Renal pelvis (tissue), 12 donors: ENCODE measurements at places on chromosomes 2 and 18. TPM values are rescaled to one million over a fixed set of nuclear protein-coding genes. Genes with fewer than 3 reads are reported as not detected.

The ASAP2 gene
- polyA plus RNA-seq, result 57.3 TPM

- DNase-seq, result peak; percentile 91
Measured at GRCh38 chr2:218301176-218301819, 9.0 kb upstream of the TMBIM1 start.

- no peak for DNase-seq
Measured at GRCh38 chr2:3257826-3258225, 119.8 kb downstream of the EIPR1 start.

DNA sequence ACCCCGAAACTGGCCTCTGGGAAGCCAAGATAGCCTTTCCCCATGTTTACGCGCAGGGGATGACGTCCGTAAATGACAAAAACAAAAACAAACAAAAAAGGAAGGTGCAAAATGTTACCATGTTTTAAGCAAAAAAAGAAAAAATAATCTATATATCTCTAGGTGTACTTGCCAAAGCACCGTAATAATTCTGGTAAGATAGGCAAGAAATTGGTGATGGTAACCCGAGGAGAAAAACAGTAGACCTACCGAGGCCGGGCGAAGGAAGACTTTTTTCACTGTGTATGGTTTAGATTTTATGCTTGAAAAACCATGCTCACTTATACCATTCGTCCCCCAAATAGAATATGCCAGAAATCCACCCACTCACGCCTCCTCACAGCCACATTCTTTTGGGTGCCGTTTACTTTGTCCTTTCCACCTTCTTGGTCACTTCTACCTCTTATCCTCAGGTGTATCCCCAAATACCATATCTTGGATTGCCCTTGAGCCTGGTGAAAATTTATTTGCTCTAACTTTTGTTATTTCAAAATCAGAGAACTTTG is 8.0 kb downstream of the GATA6 start:
- DNase-seq, result no peak

DNA sequence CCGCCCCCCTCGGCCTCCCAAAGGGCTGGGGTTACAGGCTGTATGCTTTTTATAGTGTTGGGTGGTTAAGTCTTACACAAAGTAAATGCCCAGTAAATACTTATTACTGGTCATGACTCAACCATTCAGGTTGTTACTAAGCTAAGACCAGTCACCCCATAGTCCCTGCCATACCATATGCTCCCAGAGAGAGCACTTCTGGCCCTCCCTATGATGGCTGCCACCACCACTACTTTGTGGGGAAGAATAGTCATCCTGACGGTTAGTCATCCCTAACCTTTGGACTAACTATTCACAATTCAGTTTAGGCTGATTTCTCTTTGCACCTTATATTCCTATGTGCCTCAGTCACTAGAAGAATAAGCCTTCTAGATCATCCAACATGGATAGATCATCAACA is 42.0 kb upstream of the MSH2 start:
- no peak for DNase-seq

The CABYR gene
- polyA plus RNA-seq, result 10.5 TPM

The LTBP1 gene
- polyA plus RNA-seq, result 69.0 TPM

The XRCC5 gene
- 316 TPM for polyA plus RNA-seq

DNA sequence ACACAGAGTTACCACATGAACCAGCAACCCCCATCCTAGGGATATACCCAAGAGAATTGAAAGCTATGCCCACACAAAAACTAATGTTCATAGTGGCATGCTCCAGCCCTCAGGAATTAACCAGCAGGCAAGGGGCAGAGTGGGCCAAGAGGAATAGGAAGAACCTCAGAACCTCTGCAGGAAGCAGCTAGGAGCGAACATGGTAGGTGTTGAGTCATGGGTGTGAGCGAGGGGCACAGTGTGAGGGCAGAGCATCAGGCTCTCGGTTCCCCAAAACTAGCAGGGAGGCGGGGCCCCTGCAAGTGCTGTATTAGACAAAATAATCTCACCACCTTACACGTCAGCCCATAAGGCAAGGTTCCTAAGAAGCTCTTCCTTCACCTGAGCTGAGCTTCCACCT is 5.6 kb upstream of the RUFY4 start:
- no peak for DNase-seq

The REEP1 gene
- polyA plus RNA-seq, result 2.7 TPM

The ADAM23 gene
- 5.6 TPM for polyA plus RNA-seq

- no peak for DNase-seq
Measured at GRCh38 chr18:27715751-27716150, 461.2 kb downstream of the CDH2 start.

- no peak for DNase-seq
Measured at GRCh38 chr2:118925981-118926380, 16.0 kb upstream of the MARCO start.

The GALNT3 gene
- polyA plus RNA-seq, result 12.3 TPM

The ASXL3 gene
- polyA plus RNA-seq, result 8.5 TPM

The TUBA3E gene
- polyA plus RNA-seq, result not detected

- no peak for DNase-seq
Measured at GRCh38 chr2:180661686-180662030, 318.7 kb upstream of the UBE2E3 start.

- DNase-seq, result no peak
Measured at GRCh38 chr2:232592772-232593395, 40.5 kb upstream of the EFHD1 start.

DNA sequence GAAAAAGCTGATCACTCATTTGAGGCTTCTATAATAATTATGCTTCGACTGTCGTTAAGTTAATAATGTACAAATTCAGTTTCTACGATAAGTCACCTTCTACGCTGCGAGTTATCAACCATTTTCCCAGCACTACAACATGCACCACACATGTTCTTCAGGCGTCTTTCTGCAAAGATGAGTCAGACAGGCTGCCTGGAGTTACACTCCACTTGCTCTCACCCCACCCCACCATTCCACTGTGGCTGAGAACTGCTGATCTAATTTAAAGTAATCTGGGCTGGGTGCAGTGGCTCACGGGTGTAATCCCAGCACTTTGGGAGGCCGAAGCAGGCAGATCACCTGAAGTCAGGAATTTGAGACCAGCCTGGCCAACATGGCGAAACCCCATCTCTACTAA is 218.6 kb downstream of the DYM start:
- no peak for DNase-seq

GRCh38 chr2:32706815-32707579 is 79.1 kb downstream of the TTC27 start:
- DNase-seq, result no peak

- no peak for DNase-seq
Measured at GRCh38 chr2:34998741-34999140, 1356.8 kb upstream of the CRIM1 start.

GRCh38 chr2:45199973-45200372 is 190.7 kb upstream of the SIX2 start:
- no peak for DNase-seq

DNA sequence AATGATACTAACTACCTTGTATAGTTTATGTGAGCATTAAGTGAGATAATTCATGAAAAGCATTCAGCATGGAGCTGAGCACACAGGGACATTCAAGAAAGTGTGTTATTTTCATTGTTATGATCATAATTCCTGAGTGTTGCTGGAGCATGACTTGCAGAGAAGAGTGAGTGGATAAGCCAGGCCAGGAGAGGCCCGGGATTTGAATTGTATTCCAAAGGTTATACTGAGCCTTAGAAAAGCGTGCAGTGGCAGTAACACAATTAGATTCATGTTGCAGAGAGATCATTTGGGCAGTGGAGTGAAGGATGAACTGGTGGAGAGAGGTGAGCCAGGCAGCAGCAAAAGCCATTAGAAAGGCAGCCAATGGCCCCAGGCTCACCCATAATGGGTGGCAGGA is 142.9 kb upstream of the SH3BP4 start:
- DNase-seq, result no peak

GRCh38 chr18:23881778-23882177 is 132.8 kb upstream of the TTC39C start:
- DNase-seq, result no peak

The USP34 gene
- 132 TPM for polyA plus RNA-seq

DNA sequence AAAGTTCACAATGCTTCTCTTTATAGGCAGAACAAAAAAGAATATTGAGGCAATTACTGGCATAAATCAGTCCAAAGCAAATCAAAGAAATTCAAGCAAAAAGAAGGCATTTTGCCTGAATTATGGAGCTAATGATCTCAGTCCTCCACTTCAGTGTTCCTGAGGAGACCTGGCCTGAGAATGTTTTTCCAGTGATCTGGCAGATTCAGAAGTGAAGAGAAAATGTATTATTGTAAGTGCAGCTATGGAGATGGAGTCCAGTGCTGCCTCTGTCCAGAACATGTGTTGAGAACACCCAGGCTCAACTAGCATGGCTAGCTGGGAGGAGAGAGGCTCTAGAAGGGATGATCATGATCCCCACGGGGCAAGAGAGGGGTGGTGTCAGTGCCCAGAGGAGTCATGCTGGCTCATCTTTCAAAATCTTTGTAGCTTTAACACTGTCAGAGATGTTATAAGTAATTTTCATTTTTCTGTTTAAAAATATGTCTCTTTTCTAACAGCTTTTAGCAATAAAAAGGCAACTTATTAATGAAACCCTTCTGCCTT is 367.0 kb upstream of the RAB12 start:
- no peak for DNase-seq

DNA sequence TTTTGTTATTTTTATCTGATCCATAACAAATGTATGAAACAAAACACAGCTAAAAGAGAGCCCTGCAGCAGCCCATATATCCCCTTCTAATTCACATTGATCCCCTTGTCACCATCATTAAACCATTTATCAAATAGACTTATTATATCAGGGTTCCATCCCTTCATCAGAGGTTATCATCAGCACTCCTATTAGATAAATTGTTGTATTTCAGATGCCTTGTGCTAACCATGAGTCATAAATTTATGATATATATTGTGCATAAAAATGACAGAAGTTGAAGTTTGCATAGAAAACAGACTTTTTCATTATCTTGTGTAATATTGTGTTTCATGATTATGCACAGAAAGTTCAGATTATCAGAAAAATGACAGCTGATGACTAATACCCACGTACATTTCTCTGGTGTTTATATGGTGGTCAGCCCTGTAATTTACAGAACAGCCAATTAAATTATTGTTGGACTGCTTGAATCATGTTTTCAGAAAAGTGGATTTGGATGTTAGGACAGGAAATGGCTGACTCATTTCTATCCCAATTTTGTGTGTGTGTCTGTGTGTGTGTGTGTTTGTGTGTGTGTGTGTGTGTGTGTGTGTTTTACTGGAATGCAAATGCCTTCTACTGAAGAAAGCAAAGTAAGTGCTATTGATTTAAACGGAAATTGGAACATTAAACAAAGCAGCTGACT is 80.9 kb downstream of the PPP1R1C start:
- no peak for DNase-seq

DNA sequence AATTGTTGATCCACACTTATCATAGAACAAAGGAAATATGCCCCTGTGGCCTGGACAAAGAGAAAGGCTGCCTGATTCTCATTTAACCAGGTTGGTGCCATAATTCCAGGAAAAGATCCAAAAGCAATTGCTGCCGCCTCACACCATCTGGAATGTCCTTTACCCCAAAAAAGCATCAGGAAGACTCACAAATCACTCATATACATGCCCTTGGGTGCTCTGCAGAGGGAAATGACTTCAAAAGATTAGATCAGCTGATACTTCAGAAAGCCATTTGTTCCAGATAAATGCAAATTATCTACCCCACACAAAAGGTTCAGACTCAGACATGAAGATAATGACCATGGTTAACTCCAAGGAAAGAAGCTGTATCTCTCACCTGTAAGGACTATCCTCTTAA is 285.8 kb downstream of the C1D start:
- DNase-seq, result no peak

- no peak for DNase-seq
Measured at GRCh38 chr18:30527226-30527625, 515.3 kb downstream of the DSC3 start.

The AKAIN1 gene
- polyA plus RNA-seq, result not detected

GRCh38 chr2:64876137-64876647 is 113.0 kb upstream of the SLC1A4 start:
- DNase-seq, result no peak
